ENCODE measurements at places on chromosomes 6 and 20.

DNA sequence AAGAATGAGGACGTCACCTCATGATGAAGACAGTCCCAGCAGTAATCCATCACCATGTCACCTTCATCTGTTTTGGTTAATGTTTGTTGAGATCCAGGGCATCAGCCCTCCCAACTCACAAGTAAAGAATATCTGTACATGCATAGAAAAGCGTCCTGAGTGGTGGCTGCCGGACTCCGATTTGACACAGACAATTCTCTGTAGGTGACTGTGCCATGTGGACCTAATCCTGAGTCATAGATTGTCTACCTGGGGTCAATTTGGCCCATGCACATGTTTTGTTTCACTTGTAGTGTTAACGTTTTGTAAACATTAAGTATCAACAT, 168.4 kb upstream of the UST start:
- DNase-seq: no peak

DNA sequence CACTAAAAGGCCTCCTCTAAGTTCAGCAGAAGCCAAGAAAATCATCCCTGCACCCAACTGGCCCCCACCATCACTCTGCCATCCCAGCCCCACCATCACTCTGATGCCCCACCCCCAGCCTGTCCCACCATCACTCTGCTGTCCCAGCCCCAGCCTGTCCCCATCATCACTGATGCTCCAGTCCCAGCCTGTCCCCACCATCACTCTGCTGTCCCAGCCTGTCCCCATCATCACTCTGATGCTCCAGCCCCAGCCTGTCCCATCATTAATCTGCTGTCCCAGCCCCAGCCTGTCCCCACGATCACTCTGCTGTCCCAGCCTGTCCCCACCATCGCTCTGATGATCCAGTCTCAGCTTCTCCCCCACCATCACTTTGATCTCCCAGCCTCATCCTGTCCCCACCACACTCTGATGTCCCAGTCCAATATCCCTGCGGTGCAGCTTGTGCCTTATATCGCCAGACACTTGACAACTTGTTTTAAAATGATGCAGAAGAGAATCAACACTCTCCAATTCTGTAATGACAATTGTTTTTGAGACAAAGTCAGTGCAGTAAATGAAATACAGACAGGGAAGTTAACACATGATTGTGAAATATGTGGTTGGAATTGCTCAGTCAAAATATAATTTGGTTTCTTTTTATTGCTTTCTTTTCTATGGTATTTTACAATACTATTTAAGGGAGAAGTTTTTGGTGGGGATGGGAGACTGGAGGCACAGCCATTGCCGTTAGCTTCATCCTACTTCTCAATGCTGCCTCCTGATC, 100.8 kb downstream of the TNFAIP3 start:
- no peak for DNase-seq

DNA sequence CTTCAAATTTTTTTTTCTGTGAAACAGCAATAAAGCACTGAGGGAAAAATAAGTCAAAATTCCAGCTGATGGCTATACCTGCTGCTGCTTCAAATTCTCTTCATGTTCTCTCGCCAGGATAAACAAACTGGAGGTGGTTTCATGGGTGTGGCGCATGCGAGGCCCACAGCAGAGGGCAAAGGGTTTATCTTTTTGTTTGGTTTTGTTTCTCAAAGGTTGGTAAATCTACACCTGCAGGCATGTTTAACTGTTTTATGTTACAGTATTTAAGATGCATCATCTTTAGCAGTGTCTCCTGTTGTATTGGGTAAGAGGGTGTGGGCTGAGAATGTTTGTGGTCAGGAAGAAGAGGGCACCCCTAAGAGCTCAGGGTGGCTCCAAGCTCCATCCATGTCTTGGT, 342.2 kb downstream of the CDH26 start:
- DNase-seq: no peak

GRCh38 chr20:38759106-38759505, 10.8 kb downstream of the ACTR5 start:
- no peak for DNase-seq

- DNase-seq: no peak
Observed at GRCh38 chr6:916131-916530, 223.2 kb upstream of the EXOC2 start.

GRCh38 chr6:27889275-27889627, 22.9 kb downstream of the OR2B2 start:
- no peak for DNase-seq

DNA sequence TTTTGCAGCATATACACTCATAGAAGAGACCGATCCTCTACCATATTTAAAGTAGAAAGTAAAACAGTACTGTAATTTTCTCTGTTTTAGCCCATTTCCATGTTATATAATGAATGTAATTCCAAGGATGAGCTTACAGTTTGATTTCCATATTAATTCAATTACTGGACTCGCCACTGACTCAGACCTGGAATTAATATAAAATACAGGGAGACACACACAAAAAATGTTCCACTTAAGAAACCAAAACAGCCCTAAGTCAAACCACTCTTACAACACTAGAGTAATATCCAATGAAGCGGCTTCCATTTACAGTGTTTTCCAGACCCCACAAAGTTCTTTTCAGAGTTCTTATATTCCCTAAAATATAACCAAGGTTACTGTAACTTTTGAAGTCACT, 110.6 kb downstream of the BACH2 start:
- DNase-seq: no peak

- no peak for DNase-seq
Observed at GRCh38 chr20:5002077-5002413, 735 bp upstream of the SLC23A2 start.

GRCh38 chr20:40600441-40601219, 88.4 kb downstream of the MAFB start:
- no peak for DNase-seq

DNA sequence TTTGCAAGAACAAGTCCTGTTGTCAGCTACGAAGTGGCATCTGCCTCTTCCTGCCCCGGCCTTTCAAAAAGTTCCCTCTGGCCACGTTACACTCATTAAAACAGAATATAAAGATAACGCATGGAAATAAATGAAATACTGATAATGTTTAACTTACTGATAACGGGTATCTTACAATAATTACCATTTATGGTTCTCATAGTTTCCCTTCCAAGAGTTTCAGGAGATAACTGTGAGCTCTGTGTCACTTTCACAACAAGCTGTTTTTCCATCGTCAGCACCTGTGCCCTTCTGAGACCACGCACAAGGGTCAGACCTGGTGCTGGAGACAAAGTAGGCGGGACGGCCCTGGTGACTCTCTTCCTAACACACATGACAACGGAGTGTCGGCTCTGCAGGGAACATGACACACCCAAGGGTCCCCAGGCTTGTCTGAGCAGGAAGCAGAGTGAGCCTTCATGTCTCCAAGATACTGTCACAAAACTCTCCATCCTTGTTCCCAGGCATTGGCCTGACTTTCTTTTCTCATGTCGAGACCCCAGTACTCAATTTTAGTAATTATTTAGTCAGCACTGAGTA, 86.2 kb upstream of the THBS2 start:
- peak; percentile 90 for DNase-seq

- DNase-seq: peak; percentile 62
Observed at GRCh38 chr6:2986722-2987221, 12.9 kb upstream of the NQO2 start.

- no peak for DNase-seq
Observed at GRCh38 chr20:2972126-2972525, 71.3 kb upstream of the GNRH2 start.

- DNase-seq: peak; percentile 17
Observed at GRCh38 chr6:4010689-4011090, 68.2 kb downstream of the FAM217A start.

- DNase-seq: peak; percentile 53
Observed at GRCh38 chr6:25788305-25788922, 33.9 kb downstream of the SLC17A4 start.

DNA sequence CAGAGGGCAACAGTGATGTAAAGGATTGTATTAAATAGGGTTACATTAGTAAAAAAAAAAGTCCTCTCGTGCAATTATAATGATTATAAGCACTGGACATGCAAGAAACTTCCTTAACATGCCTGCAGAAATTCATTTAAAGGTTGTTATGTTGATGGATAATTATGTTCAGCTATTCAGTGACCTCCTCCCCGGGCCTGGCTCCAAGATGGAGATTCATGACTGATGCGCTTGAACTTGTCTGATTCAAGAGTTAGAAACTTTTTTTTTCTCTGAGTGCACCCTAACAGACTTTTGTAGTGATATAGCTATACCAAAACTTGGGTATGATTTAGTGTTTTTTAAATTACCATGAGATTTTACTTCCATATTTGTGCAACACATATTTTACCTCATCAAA, 1170.0 kb upstream of the CITED2 start:
- DNase-seq: no peak

GRCh38 chr20:53917145-53918019, 153.0 kb downstream of the BCAS1 start:
- no peak for DNase-seq

- DNase-seq: peak; percentile 91
Observed at GRCh38 chr6:138499303-138500018, at the start of gene NHSL1. Gene NHSL1, minus strand, starts transcription at chr6:138499494. Its CDS starts 204 bp downstream, at chr6:138499290.

DNA sequence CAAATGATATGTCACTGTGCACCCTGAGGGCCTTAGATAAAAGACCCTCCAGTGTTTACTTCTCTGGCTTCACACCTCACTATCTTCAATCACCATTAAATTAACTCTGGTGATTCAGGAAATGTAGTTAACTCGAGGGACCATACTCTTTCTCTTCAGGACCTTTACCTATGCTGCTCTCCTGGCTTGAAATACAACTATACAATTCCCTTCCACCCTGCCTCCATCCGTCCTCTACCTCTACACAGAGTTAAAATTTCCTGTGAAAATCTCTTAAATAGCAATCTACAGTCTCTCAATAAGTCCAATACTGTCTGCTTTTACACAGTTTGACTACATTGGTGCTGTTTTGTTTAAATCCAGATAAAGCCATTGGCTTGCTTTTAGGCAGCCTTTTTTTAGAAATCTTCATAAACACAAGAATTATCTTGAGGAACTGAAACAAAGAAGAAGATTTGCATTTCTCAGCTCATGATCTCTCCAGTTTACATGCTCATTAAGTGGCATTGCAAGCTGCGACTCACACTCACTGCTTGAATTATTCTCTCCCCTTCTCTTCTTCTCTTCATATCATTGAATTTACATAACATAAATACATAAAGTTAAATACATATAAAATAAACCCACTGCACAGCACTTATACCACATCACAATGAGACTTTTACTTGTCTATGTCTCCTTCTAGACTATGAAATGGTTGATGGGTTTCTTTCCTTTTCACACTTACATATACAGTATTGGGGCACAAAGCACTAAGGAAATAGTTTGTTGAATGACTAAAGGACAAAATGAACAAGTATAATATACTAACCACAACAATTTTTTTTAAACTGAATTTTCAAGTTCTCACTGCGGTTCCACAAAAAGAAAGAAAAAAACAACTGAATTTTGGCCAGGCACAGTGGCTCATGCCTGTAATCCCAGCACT, 239.0 kb upstream of the KCNQ5 start:
- no peak for DNase-seq

DNA sequence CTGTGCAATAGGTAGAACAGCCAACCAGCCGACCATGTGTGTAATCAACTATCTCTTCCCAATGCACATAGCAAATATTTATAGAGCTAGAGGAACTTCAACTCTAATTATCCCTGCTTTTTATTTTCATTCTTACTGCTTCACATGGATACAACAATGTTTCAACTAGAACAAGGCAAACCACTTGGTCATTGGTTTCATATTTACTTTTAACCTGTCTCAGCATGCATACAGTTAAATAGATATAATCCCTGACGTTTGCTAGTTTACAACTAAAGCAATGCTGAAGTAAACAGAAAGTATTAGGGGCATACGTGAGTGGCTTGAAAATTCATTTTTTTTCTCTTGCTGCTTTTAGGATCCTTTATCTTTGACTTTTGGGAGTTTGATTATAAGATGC, 318.5 kb upstream of the MAP3K7 start:
- no peak for DNase-seq

DNA sequence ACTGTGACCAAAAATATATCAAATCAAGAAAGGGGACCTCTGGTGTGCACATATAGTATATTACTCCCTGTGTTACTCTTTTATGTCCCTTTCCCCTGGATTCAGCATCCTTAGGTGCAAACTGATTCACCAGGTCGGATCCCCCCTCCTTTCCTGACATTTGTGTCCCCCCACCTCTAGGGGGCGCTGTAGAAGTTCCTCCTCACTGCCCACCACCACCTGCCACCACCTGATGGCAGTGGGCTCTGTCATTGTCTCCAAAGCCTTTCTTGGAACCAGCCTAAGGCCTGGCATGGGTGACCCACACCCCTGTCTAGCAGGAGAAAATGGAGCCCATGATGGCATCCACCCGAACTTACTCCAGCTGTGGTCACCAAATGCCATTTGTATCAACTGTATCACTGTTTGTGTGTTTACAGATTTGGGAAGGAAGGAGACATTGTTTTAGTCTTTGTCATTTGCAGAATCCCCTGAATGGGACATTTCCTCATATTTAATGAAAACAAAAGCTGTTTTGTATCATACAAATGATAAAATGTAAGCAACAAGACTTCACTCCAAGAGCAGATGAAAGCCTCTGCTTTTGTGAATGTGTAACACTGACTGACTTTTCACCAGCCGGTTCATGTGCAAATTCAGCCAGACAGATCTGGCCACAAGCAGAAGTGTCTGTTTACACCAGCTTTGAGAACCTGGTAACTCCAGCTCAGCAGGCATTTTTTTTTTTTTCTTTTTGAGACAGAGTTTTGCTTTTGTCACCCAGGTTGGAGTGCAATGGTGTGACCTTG, 66.2 kb downstream of the ARMC2 start:
- DNase-seq: no peak

GRCh38 chr6:116371120-116371917, 572 bp downstream of the DSE start:
- peak; percentile 43 for DNase-seq

DNA sequence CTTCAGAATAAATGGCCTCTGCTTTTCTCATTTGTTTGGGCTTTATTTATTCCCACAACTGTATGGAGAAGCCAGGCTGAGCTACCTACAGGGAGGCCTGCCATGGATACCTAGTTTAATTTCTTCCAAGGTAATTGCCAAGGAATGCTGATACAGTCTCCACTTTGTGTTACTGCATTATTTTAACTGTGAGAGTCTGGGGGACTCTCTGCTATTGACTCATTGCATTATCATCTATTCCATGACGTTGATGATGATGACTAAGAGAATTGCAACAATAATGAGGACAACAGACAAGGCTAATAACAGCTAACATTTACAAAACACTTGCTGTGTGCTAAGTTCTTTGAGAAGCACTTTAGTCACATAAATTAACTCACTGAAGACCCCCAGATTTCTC, 88.3 kb upstream of the COL21A1 start:
- no peak for DNase-seq

DNA sequence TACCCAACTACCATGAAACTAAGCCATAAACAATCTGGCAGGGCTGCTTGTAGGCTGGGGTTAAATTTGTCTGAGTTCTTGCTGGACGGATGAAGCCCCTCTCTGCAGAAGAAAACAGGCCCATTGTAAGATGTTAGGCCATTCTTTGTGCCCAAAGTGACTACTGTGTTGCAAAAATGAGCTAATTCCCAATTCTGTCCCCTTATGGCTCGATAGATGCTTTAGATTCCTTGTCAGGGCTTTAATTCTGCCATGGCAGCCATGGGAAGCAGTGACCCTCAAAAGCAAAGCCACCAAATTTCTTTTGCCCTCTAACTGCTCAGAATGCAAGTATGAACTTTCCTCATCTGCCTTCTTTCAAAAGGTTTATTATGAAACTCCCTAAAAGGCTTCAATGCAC, 45.2 kb downstream of the LAMA4 start:
- no peak for DNase-seq

GRCh38 chr6:135506270-135506997, 8.9 kb upstream of the AHI1 start:
- no peak for DNase-seq

All from large intestine (tissue), 12 donors.